ENCODE measurements at places on chromosomes 1 and 21.
A peak's percentile ranks its signal among the peaks of the same experiment; 100 is the strongest.

- DNase-seq = no peak
These were observed 9.2 kb downstream of the PIGM start for GRCh38 chr1:160022330-160023310.

DNA sequence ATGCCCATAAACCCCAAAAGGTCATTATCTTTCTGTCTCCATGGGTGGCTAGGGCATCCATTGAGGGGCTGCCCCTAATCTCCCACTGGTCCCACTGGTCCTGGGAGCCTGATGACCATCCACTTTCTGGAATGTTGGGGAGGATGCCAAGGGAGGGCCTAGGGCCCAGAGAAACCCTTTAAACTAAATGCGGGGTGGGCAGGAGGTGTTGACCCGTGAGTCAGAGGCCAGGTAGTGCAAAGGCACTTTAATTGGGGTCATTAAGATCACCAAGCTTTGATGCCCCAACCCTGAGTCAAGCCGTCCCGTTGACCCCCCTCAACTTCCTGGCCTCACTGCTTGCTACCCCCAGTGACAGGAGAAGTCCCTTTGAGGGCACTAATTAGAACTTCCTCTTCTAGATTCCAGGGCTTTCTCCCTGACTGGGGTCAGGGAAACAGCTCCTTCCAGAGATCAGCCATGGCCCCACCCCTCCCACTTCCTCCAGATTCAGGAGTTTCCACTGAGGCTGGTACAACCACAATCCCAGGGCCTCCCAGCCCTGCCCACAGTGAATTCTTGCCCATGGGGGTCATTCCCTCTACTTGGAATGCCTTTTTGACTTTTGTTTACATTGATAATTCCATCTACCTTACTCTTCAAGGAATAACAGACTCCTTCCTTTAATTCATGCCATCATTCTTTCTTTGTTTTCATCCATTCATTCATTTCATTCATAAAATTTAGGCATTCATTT lies 15.5 kb upstream of the SERINC2 start:
- DNase-seq = no peak

GRCh38 chr1:1577367-1578011 lies 2.8 kb upstream of the SSU72 start:
- DNase-seq = no peak

- no peak for DNase-seq
These were observed 5.6 kb downstream of the CRCT1 start for GRCh38 chr1:152519851-152520250.

DNA sequence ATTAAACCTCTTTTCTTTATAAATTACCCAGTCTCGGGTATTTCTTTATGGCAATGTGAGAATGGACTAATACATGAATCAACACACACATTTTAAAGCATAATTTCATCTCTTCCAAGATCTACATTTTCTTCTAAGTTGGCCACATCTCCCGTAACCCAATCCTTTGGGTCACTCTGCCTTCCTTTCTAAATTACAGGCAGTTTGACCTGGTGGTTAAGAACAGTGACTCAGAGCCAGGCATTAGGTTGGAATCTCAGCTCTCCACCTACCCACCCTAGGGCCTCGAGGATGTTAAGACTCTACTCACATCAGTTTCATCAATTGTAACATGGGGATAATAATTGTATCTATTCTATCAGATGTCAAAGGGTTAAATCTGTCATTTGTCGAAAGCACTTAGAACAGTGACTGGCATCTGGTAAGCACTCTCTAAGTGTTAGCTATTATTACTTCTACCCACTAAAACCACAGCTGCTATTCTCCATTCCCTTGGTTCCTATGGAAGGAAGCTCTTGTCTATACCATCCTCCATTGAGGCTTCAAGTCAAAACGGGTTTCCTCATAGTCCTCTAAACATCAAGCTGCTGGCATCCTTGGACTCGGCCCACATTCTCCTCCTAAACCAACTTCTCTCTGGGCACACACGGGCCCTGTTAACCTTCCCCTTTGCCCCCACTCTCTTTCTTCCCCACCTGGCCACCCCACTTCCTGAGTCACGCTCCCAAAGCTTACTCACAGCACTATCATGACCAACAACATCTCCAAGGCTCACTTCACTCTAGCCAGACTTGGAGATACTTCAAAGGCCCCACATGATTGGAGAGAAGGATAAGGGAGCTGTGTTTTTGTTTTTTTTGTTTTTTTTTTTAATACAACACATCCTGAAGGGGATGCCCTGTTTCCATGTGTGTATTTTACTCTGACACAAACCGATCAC lies 116.9 kb downstream of the TGFBR3 start:
- no peak for DNase-seq

DNA sequence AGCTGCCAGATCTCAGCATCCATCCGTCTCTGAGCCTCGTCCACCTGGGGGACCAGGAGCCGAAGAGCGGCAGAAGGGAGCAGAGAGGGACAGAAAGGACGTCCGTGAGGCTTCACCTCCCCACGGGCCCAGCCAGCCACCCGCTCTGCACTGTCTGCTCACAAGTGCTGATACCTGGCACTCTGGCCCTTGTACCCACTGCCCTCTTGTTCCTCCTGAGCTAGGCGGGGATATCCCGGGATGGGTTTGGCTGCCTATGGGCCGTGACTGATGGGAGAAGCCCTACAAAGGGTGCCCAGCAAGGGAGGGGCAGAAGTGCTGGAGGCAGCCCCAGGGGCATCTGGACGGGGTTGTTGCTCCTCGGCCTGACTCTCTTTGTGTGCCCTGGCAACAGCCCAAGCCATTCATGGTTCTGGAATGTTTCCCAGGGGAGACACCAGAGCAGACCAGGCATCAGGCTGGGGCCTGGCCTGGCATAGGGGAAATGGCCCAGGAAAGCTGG lies 57.6 kb downstream of the LDLRAD2 start:
- no peak for DNase-seq

GRCh38 chr1:154994591-154994990 lies 1.2 kb downstream of the LENEP start:
- no peak for DNase-seq

DNA sequence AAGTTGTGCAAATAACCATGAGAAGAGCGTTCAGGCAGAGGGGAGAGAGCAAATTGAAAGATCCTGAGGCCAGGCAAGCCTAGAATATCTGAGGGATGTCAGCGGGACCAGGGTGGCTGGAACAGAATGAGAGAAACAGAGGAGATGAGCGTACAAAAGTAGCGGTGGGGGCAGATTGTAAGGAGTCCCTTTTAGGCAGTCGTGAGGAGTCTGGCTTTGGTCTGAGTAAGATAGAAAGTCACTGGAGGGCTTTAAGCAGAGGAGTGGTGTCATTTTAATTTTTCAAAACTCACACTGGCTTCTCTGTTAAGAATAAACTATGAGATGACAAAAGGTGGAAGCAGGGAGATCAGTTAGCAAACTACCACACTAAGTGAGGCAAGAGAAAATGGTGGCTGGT lies 24.2 kb downstream of the ATP5PF start:
- no peak for DNase-seq

DNA sequence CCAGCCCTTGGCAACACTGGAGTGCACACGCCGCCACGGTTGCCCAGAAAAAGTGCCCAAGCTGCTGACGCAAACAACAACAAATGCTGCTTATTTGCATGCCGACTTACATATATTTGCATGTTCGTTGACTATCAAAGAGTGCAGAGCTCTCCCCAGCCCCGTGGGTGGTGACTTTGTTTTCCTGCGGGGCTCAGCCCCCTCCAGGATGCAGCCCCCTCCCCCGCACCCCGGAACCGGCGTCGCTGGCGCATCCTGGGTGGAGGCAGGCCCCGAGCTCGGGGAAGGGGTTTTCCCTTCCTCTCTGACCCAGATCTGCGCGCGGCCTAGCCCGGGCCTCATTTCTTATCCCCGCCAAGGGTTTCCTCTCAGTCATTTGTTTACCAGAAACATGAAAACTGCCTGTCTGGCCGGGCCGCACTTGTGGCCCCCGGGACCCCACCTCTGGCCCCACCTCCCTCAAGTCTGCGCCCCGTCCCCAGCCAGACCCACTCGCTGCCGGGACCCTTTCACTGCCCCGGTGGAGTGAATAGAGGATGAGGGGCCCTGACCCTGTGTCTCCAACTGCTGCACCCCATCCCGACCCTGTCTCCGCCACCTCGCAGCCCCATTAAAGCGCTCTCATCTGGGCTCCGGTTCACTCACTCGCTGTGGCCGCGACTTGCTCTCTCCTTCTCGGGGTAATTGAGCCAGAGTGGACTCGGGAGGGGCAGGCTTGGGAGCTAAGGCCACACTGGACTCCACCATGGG lies 5.5 kb downstream of the TNFRSF25 start:
- DNase-seq = peak; percentile 86

GRCh38 chr1:174690266-174690665 lies 242.5 kb downstream of the GPR52 start:
- DNase-seq = no peak

GRCh38 chr1:75099581-75099980 lies 34.6 kb upstream of the LHX8 start:
- no peak for DNase-seq

DNA sequence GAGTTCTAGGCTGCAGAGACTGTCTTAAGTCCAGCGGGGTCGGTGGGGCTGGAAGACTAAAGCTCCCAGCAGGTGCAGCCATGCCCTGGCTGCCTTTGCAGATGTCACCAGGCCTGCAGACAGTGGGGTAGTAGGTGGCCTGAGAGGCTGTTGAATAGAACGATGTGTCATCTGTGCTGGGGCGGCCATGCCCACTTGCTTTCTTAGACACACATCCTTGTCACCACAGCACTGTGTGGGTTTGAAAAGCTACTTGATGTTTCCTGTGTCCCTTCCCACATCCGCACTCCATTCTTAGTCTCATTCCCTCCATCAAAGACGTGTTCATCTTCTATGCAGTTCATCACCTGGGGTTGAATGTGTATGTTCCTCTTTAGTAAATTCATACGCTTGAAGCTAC lies 184.5 kb upstream of the TMEM51 start:
- peak; percentile 56 for DNase-seq

- DNase-seq = no peak
These were observed 9.2 kb upstream of the NBPF11 start for GRCh38 chr1:148161053-148161901.

DNA sequence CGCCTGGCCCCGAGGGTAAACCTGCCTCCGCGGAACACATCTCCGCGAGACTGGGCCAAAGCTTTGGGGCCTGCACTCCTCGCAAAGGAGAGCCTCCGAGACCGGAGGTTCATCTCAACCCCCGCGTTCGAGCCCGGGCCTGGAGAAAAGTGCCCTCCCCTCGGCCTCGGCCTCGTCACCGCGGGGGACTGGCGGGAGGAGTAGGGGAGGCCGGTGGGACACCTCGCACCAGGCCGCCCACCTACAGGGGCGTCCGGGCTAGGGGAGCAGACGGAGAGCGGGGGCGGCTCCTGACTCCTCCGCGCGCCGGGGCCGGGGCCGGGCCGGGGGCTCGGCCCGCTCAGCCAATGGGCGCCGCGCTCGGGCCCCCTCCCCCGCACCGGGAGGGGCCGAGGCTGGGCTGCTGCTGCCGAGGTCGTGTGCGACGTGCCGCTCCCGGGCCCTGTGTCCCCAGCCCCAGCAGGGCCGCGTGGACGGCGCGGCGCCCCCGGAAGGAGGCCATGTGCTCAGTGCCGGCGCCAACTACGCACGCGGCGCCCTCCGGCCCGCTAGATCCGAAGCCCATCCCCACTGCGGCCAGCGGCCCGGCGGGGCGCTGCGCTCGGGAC lies 684 bp downstream of the SLC2A1 start:
- peak; percentile 63 for DNase-seq

DNA sequence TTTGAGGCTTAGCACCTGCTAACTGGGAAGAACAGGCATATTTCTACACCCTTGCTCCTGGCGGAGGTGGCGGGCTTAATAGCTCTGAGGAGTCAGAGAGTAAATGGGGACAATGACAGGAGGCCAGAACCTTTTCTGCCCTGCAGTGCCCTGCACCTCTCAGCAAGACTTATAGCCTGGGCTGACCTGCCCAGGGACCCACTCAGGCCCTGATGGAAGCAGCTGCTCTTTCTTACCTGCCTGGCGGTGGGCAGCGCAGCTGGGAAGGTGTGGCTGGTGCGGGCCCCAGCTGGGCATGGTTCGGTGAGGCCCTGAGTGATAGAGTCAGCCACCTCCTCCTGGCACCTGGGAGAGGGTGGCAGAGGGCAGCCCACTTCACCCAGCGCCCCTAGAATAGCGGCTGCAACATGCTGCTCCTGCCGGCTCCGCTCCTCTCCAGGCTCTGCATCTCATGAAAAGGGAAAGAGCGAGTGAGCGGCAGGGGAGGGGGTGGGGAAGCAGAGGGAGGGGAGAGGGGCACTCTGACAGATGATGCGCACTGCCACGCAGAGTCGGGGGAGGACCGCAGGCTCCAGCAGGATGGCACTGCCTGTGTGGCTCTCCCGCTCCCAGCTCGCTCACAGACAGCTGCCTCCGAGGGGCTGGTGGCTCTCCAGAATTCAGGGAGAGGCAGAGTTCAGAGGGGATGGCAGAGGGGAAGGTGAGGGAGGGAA lies at the start of gene RGS8:
Gene RGS8, minus strand, starts transcription at position 472 of the 713 bp plus-strand sequence. CDS start 14,938 bp downstream, outside the sequence.
- DNase-seq = no peak

DNA sequence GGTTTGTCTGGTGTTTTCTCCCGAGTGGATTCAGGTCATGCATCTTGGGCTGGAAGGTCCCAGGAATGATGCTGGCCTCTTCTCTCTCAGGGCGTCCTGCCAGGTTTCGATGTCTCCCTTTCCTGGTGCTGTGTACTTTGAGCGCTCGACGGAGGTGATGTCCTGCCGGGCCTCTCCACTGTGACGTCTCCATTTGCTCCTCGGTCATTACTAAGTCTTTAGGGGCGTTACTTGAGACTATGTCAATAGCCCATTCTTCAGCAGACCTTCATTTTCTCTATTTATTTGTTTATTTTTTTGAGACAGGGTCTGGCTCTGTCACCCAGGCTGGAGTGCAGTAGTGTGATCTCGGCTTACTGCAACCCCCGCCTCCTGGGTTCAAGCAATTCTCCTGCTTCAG lies 37.2 kb upstream of the TNFRSF1B start:
- DNase-seq = no peak

GRCh38 chr21:41954654-41955499 lies 1.1 kb upstream of the C2CD2 start:
- DNase-seq = no peak

GRCh38 chr1:172977296-172978017 lies 73.3 kb downstream of the TNFSF18 start:
- DNase-seq = no peak

- DNase-seq = no peak
These were observed 12.9 kb downstream of the FAAH start for GRCh38 chr1:46406881-46407608.

- no peak for DNase-seq
These were observed 76.5 kb upstream of the MAP10 start for GRCh38 chr1:232728507-232729263.

GRCh38 chr1:76425201-76426145 lies 350.9 kb downstream of the ST6GALNAC3 start:
- DNase-seq = no peak

GRCh38 chr1:230256896-230257295 lies 169.2 kb downstream of the PGBD5 start:
- no peak for DNase-seq

DNA sequence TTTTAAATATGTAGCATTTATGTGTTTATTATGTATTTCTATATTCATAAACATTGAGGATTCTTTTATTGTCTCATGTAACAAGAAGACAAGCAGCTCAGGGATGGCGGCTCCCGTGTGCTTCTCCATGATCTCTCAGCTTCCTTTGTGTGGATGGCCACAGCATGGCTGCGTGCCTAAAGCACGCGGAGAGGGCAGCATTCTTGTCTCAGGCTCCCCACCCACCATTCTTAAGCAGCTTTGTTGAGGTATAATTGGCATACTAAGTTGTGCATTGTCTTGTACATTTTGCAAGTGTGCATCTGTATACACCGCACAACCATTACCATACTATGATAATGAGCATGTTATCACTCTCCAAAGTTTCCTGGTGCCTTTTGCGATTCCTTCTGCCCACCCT lies 81.6 kb downstream of the CAMTA1 start:
- no peak for DNase-seq

GRCh38 chr1:3687504-3687903 lies 35.2 kb downstream of the TP73 start:
- no peak for DNase-seq

GRCh38 chr1:44108241-44108640 lies 10.4 kb upstream of the KLF17 start:
- no peak for DNase-seq
